ENCODE measurements at places on chromosomes 1 and 21.

- no peak for DNase-seq
These were observed 1384.1 kb upstream of the B3GALT2 start for GRCh38 chr1:194570476-194570875.

DNA sequence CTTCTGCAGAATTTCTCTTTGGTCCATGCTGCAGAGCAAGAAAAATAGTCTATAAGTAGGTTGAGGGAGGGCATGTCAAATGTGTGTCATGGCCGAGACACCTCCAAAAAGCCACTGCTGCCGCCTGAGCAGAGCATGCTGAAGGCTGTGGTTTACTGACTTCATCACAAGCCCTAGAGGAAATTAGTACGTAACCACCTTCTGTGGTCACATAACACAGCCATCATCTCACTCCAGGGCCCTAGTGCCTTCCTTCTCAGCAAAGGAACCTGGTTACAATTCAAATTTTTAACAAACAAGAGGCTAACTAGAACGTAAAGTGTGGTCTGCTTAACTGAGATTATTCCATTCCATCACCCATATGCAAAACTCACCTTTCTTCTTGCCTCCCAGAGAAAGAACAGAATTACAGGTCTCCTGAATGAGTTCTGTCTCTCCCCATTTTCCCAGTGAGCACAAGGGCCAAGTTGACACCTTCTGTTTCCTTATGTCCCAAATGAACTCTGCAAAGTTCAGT, at the start of gene PTPN22:
Gene PTPN22, minus strand, starts transcription at position 116 of the 517 bp plus-strand sequence.
- DNase-seq: peak; percentile 71

GRCh38 chr21:39014747-39015146, 168.5 kb downstream of the PSMG1 start:
- no peak for DNase-seq

GRCh38 chr21:32612075-32612998, at the start of gene CFAP298:
CFAP298 (minus strand) TSS chr21:32612377; CDS start chr21:32612243, 134 bp downstream.
- DNase-seq: peak; percentile 85

GRCh38 chr1:185268352-185268751, 48.7 kb downstream of the IVNS1ABP start:
- DNase-seq: no peak

DNA sequence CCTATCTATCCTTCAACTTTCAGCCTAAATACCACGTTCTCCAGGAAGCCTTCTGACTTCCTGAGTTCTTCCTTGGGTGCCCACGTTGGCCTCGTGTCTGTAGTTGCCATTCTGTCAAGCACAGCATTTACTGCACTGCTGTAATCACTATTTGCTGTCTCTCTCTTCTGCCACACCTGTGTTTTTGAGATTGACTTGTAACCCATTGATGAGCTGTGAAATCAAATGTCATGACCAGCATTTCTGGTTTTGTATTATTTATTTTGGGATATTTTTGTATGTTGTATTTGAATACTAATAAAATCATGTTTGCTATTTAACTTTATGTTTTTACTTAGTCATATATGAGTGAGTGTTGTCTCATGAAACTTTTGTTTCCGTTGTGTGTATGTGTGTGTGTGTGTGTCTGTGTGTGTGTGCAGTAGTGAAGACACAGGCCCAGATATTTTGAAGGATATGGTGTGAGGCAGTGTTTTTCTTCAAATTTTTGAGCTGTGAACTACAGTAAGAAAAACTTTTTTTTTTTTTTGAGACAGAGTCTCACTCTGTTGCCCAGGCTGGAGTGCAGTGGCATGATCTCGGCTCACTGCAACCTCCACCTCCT, 126.2 kb upstream of the SERBP1 start:
- DNase-seq: no peak

GRCh38 chr21:35528116-35529042, 479.3 kb upstream of the RUNX1 start:
- DNase-seq: peak; percentile 68

Measured in activated naive CD8-positive, alpha-beta T cell treated with anti-CD3 and anti-CD28 coated beads, Interleukin-2, amount 10 ng/mL, durations not matched to agents 7 days and 5 days (primary cell).